ENCODE measurements at places on chromosomes 1 and 21. TPM values are rescaled to one million over a fixed set of nuclear protein-coding genes. Genes with fewer than 3 reads are reported as not detected.

FCMR gene
- 0.41 TPM for total RNA-seq

LCE2C gene
- total RNA-seq: not detected

- DNase-seq: no peak
Measured at GRCh38 chr1:155513300-155513916, 49.2 kb downstream of the ASH1L start.

- DNase-seq: no peak
Measured at GRCh38 chr1:62716397-62716796, 28.2 kb upstream of the DOCK7 start.
